ENCODE measurements at places on chromosomes 3 and 15.

DNA sequence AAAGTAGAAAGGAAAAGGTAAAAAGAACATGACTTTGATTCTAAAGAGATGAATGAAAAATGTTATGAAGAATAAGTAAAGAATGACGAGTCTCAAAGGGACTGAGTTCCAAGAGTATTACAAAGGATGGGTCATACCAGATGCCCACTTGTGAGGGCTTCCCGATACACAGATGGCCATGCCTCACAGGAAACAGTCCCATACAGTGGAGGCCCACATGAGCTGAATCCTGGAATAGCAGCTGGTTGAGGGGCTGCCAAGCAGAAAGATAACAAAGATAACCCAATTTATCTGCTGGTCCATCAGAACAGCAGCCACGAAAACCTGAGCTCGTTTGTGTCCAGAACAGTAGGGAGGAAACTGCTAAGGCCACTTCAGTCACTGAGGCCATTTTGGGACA is 3.7 kb downstream of the SSR3 start:
- DNase-seq = no peak

DNA sequence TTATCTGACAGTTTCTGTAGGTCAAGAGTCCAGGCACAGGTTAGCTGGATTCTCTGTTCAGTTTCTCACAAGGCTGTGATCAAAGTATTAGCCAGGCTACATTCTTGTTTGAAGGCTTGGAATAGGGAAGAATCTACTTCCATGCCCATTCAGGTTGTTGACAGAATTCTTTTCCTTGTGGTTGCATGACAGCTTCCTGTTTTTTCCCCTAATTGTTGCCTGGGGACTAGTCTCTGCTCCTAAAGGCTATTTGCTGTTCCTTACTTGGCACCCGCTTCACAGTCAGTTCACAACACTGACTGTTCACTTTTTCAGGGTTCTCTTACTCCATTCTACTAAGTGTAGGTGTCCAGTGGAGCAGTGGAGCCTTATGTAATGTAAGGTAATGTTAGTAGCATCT is 115.4 kb upstream of the GBE1 start:
- no peak for DNase-seq

DNA sequence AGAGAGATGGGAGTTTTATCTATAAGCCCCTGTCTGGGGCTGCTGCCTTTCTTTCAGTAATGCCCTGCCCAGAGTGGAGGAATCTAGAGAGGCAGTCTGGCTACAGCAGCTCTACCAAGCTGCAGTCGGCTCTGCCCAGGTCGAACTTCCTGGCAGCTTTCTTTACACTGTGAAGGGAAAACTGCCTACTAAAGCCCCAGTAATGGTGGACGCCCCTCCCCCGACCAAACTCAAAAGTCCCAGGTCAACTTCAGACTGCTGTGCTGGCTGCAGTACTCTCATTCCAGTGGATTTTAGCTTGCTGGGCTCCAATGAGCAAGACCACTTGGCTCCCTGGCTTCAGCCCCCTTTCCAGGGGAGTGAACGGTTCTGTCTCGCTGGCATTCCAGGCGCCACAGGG is 65.9 kb upstream of the RARB start:
- no peak for DNase-seq

- no peak for DNase-seq
Measured at GRCh38 chr3:146166826-146167225, 5.8 kb upstream of the PLOD2 start.

- DNase-seq = no peak
Measured at GRCh38 chr15:64045774-64046420, 388 bp downstream of the DAPK2 start.

GRCh38 chr3:76986876-76987474 is 52.9 kb upstream of the ROBO2 start:
- no peak for DNase-seq

- no peak for DNase-seq
Measured at GRCh38 chr3:135736740-135737139, 228.8 kb upstream of the PPP2R3A start.

GRCh38 chr3:189041482-189042090 is 130.2 kb upstream of the TPRG1 start:
- peak; percentile 87 for DNase-seq

DNA sequence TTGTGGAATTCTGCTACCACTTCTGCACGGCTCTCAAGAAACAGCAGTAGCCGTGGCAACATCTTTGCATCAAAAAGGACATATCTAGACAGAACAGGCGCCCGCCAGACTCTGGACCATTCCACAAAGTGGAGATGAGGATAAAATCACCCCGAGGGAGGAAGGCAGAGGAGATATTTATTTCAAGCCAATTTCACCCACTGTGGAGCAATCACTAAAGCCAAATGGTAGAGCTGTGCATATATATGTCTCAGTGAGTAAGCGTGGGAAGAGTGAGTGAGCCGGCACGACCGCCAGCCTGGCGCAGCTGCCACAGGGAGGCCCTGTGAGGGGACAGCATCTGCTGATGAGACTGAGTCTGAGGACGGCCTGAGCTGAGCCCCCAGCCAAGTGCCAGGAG is 111.3 kb downstream of the MEGF11 start:
- DNase-seq = no peak

DNA sequence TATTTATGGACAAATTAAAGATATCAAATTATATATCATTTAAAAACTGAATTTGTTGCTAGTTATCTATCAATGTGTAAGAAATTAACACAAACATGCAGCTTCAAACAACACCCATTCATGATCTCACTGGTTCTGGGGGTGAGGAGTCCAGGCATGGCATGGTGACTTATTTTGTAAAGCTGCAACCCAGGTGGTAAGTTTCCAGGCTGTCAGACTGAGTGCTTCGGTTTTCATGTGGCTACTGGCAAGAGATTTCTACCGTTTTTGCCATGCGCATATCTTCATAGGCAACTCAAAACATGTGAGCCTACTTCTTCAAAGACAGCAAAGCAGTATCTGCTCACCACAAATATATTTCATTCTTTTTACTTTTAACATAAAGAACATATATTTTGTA is 364.3 kb upstream of the BCHE start:
- no peak for DNase-seq

GRCh38 chr3:15805756-15806266 is 8.0 kb upstream of the ANKRD28 start:
- DNase-seq = peak; percentile 74

GRCh38 chr15:98154863-98155262 is 194.4 kb downstream of the ARRDC4 start:
- no peak for DNase-seq

DNA sequence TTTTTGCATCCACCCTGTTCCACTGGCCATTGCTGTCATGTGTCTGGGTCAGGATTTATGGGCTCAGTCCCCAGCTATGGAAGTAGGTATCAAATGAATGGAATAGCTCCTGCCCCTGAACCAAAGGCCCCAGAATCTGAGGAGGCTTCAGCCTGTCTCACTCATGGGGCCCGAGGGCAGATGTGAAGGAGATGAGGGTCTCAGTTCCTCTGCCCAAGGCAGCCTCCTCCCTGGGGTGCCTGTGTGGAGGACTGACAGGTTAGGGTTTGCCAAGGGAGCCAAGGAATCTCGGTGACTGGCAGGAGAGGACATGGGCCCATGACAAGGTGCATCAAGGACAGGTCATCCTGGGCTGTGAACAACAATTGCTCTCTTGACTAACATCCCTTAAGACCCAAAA is 70.4 kb downstream of the CPN2 start:
- no peak for DNase-seq

DNA sequence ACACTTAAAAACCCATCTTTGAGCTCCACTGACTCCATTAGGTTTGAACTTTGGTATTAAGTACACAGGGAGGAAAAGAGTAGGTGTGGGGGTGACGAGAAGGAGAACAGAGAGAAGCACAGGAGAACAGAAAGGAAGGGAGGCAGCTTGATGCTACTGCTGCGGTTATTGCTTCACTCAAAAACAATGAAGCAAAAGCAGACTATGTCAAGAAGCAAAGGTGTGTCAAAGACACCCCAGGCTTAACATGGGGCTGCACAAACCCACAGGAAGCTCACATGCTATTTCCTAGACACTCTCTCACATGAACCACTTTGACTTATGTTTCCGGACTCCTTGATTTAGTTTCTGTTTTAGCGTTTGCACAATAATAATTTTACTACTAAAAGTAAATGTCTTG is 961.0 kb upstream of the CFAP20DC start:
- DNase-seq = peak; percentile 90

- DNase-seq = peak; percentile 8
Measured at GRCh38 chr3:120145542-120146285, 51.5 kb upstream of the GSK3B start.

DNA sequence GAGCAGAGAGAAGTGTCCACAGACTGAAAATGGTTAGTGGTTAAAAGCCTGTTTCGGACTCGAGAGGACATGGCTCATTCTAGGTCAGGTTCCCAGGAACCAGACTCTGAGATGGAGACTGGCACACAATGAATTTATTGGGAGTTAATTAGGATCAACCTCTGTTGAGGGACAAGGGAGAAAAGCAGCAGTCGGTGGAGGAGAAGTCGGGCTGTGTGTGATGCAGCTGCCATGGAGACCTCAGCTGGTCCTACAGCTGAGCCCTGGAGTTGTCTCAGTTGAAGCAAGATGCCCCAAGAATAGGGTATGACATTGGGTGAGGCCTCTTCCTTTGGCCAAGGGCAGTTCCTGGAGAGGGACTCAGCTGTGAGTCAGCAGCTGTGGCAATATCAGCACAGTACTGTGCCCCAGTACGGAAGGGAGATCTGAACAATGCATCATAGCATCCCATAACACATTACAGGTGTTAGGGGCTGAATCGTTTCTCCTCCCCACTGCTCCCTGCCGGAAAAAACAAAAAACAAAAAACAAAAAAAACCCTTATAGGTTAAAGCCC is 105.4 kb downstream of the ABHD5 start:
- DNase-seq = no peak
